ENCODE measurements at places on chromosomes 4 and X. TPM values are rescaled to one million over a fixed set of nuclear protein-coding genes. Genes with fewer than 3 reads are reported as not detected.
A peak's percentile ranks its signal among the peaks of the same experiment; 100 is the strongest.

Gene DDX53
- total RNA-seq: not detected

DNA sequence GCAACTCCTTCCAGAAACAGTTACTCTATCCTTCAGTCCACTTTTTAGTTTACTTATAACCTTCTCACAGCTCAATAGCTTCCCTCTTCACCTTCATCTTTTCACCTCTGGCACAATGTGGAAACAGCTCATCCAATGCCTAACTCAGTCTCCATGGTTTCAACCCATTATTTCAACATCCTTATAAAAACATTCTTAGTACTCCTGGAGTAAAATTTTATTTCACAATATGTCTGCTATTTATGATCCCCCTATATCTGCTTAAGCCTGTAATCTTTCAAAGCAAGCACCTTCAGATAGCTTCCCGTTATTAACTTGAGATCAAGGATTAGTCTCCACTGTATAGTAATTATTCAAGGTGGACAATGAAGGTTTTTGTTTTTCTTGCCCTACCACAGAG, 156.3 kb downstream of the GASK1B start:
- DNase-seq: no peak

DNA sequence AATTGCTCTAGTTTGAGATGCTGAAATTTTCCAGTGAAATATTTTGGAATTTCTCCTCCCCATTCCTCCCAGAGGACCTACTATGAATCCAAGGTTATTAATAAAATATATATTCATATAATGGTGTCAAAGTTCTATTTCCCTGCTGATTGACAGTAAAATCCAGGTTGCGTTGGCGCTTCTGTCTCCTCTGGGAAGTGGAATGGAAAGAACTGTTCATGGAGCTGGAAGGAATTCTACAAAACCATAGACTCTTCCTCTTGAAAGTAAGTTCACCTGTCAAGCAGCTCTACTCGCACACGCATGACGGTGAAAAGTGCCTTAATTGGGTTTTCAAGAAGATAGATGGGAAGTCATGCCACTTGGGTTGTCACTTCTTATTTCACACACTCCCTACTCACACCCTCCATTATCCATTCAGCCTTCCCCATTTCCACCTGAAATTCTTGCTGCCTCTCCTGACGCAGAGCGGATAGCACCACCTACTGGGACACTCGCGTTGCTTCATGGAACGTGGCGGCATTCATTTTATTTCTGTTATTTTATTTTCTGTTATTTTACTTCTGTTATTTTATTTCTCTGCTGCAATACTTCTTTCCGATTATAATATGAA, 351.6 kb downstream of the NLGN4X start:
- DNase-seq: no peak

Gene UBQLN2
- total RNA-seq: 13.0 TPM

DNA sequence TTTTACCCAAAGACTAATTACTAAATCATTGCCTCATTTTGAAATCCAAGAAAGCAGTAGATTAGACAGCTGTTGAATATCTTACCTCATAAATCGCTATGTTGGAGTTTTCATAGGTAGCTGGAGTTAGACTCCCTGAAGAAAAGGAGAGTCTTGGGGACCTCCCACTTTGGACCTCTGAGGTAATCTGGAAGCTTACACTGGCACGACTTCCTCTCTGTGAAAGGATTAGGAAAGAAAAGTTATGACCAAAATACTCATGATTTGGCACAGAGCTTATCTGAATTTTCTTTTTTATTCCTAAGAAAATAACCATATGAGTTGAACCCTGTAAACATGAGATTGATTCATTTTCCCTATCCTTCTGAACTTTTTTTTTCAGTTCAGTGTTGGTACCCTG, 40.6 kb downstream of the GUCY2F start:
- no peak for DNase-seq

DNA sequence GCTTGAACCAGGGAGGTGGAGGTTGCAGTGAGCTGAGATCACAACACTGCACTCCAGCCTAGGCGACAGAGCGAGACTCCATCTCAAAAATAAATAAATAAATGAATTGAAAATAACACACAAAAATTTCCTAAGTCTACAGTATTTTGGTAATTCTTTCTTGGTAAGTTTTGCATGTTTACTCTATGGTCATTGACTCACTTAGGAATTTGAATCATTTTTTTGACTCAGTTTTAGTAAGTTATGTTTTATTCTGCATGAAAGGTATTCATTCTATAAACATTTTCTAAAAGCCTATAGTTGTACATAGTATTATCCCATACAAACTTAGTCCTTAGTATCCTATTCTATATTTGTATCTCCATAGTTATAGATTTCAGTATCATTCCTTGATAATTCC, 772.9 kb upstream of the SLIT2 start:
- no peak for DNase-seq

Gene PHKA1
- 9.0 TPM for total RNA-seq

Gene UGT2B15
- total RNA-seq: 51.0 TPM

GRCh38 chrX:23756165-23756564, 13.1 kb upstream of the ACOT9 start:
- peak; percentile 76 for DNase-seq

Gene PCDH19
- total RNA-seq: 1.3 TPM

DNA sequence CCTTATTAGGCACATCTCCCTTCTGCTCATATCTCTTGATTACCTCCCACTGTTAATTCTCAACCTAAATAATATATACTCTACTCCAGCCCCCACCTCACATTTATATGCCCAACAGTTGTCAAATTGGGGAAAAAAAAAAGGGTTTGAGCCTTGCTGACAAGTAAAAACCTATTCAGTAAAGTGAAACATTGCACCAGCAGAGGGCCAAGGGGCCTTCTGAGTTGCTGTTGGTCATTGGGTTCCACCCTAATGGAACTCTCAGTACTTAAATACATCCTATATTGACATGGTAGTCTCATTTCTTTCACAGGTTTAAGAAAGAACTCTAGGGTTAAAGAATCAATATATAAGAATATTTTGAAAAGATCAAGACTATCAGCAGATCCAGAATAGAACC, 362.2 kb downstream of the SMARCA1 start:
- no peak for DNase-seq

DNA sequence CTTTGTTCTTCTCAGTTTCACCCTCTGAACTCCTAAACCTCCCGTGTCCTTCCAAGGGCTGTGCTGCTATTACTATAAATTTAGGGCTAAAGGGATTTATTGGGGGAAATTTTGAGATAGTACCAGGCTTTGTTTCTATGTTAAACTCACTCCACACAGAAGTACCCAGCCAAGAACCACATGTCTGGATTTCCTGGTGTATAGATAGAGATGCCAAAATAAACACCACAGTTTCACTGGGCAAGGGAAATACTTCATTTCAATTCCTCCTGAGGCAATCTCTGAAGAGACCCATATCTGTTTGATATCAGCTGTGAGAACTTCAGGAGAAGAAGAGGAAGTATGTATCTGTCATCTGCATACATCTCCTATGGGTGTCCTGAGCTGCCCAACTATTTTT, 21.7 kb upstream of the CLNK start:
- DNase-seq: no peak

DNA sequence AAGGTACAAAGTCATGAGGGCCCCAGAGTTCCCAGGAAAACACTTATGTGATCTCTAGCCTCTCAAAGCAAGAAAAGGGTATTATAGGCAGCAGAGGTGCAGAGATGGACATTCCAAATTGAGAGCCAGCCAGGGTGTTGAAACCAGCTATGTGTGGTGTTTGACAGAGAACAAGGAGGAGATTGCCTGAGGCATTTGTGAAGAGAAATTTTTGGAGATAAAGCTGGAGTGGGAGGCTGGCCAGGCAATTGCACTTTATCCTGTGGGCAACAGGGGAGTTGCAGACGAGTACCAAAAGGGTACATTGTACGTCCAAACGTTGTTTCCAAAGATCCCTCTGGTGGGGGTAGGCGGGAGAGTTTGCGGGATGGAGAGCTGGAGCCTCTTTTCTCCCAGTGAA, 2.5 kb upstream of the GABRE start:
- DNase-seq: no peak

- no peak for DNase-seq
Measured at GRCh38 chrX:34927866-34928265, 14.7 kb upstream of the FAM47B start.

DNA sequence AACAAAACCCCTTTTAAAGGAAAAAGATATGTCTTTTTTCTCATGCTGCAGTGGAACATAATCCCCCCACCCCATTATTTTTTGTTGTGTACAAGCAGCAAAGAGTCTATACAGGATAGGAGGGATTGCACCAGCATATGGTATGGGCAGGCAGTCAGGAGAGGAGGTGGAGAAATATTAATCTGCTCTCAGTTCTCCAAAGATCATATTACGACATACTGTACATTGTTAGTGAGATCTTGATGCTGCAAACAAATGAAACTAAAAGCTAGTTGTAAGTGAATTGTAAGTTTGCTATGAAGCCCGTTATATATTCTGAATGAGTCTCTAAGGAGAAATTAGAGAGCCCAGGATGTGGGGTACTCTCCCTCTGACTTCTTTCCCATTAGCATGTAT, 75.3 kb downstream of the RAPGEF2 start:
- no peak for DNase-seq

Gene ESX1
- not detected for total RNA-seq

Gene FHIP1A
- 17.6 TPM for total RNA-seq

DNA sequence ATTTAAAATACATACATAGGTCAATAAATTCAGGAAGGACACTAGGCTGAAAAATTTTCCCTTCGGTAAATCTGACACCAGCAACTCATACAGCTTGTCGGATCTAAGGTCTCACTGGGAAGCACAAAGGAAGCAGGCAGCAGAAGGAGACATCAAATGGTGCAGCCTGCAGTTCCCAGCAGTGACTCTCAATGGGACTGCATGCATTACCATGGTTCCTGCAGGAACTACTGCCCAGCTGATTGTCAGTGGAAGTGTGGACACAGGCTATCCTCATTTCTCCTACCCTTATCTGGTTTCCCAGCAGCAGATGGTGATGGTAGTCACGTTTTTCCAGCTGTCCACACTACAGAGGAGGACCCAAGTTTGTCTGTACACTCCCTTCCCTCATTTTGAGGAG, 113.3 kb downstream of the PPP1R2C start:
- no peak for DNase-seq

- DNase-seq: peak; percentile 35
Measured at GRCh38 chr4:5045097-5045496, 6.2 kb upstream of the STK32B start.

- no peak for DNase-seq
Measured at GRCh38 chrX:5295004-5295403, 933.7 kb downstream of the NLGN4X start.

Gene CD40LG
- not detected for total RNA-seq

DNA sequence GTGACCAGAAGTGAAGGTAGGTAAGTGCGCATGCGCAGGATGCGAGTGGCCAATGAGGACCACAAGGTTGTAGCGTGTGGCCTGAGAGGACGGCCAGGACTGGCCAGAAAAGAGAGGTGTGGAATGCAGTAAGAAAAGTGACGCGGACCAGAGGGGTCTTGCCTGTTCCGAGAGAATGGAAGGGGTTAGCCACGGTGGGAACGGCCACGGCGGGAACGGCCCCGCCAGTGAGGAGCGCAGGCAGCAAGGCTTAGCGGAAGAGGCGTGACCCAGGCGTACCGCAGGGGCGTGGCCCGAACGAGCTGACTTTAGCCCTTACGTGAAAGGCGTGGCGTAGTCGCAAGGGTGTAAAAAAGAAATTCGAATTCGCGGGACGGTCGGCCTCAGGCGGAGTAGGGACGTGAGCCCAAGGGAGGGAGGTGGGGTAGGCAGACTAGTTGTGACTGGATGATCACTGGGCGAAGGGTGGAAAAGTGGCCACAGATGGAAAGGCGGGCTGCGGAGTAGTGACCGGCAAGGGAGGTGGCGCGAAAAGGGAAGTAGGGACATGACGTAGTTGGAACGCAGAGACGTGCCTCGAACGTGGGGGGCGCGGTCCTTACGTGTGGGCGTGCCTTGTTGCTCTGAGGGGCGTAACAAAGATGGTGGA, 10.4 kb upstream of the CLTRN start:
- DNase-seq: peak; percentile 98

Gene CFAP47
- total RNA-seq: not detected

Gene ADH7
- total RNA-seq: 20.6 TPM

DNA sequence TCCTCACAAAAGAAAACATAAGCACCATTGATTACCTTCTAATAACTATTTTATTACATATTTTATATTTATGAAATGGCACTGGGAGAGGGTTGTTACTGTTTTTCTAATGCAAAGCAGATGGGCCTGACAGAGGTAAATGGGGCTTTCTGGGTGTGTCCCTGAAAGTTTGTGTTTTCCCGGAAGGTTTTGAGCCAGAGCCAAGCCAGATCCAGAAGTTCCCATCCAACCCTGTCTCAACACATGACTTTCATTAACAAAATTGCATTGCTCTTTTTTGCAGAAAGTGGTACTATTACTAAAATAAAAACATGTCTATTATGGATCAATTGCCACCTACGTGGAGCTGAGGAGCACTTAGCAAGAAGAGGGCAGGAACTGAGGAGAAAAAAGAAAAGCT, 181.3 kb downstream of the RAB28 start:
- no peak for DNase-seq

Gene COPS4
- 302 TPM for total RNA-seq

DNA sequence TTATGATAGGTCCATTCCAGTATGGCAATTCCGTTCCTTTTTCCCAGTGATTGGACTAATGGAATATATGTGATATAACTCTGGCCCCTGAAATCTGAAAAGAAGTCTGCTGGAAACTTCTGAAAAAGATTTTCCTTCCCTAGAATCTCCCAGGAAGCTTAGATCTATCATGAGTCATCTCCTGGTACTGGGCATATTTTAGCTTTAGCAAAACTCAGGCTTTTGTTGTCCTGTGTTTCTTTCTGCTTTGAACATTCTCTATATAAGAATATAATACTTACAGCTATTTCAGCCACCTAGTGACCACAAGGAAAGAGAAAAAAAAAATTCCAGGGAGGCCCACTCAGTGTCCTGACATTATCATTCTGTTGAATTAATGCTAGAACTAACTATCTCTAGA, 597.2 kb upstream of the GRIA3 start:
- no peak for DNase-seq

Gene C4orf36
- not detected for total RNA-seq

- DNase-seq: no peak
Measured at GRCh38 chrX:34918856-34919255, 23.7 kb upstream of the FAM47B start.

Gene TMEM154
- total RNA-seq: 5.5 TPM

DNA sequence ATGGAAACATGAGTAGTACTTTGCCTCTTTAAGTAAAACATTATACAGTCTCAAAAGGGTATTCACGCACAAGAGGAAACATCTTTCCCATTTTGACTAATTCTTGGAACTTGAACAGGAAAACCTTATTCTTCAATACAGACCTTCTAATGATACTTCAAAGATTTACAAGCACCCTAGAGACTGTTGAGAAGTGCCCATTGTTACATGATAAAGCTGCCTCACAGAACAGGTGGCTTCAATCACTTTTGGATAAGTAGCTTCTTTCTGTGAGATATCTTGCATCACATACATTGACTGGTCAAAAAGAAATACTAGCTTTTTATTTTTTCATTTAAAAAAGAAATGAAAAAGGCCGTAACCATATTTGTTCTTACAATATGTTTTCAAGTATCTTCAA, 219.4 kb downstream of the EPHA5 start:
- no peak for DNase-seq

Gene MAGEB2
- total RNA-seq: not detected

Gene ZAR1
- total RNA-seq: not detected

GRCh38 chr4:150082241-150082640, 4.0 kb downstream of the DCLK2 start:
- DNase-seq: peak; percentile 20

GRCh38 chr4:7428261-7429068, 6.3 kb downstream of the PSAPL1 start:
- peak; percentile 16 for DNase-seq

- peak; percentile 71 for DNase-seq
Measured at GRCh38 chr4:6885953-6886557, 23.6 kb upstream of the TBC1D14 start.

Data from stomach (tissue), 19 donors.